Adrenal gland (tissue), 19 donors: ENCODE measurements at places on chromosomes 3 and 15. TPM values are rescaled to one million over a fixed set of nuclear protein-coding genes. Genes with fewer than 3 reads are reported as not detected.

The LNP1 gene
- 6.5 TPM for total RNA-seq

The AQP9 gene
- 2.8 TPM for total RNA-seq

The NUP210 gene
- 8.5 TPM for total RNA-seq

The GOLGA6L7 gene
- not detected for total RNA-seq

The TJP1 gene
- total RNA-seq = 50.9 TPM

The GOLGA8S gene
- 0.22 TPM for total RNA-seq

The HACD2 gene
- total RNA-seq = 9.8 TPM

The SEMA7A gene
- total RNA-seq = 6.6 TPM

The VPS13C gene
- total RNA-seq = 114 TPM

The SCN10A gene
- not detected for total RNA-seq

The HCN4 gene
- 0.06 TPM for total RNA-seq

The SLC25A20 gene
- total RNA-seq = 55.6 TPM

The PHLDB2 gene
- total RNA-seq = 12.5 TPM

The SLC6A6 gene
- total RNA-seq = 85.8 TPM

The KBTBD8 gene
- total RNA-seq = 0.41 TPM

The PLAAT1 gene
- 5.4 TPM for total RNA-seq

The C3orf85 gene
- total RNA-seq = not detected

The CCNB2 gene
- 1.6 TPM for total RNA-seq

The SCAANT1 gene
- 1.3 TPM for total RNA-seq

The CDHR4 gene
- 0.23 TPM for total RNA-seq

The ST8SIA2 gene
- total RNA-seq = not detected

The KBTBD12 gene
- total RNA-seq = 0.14 TPM

The PRR20G gene
- not detected for total RNA-seq

The SGO1 gene
- 0.51 TPM for total RNA-seq

The SCAPER gene
- 19.8 TPM for total RNA-seq

The GOLGA8M gene
- total RNA-seq = not detected

The SAMMSON gene
- not detected for total RNA-seq

The SCG5 gene
- total RNA-seq = 35.6 TPM

The TUSC7 gene
- not detected for total RNA-seq

The RYR3 gene
- total RNA-seq = 1.7 TPM

The SMCO1 gene
- not detected for total RNA-seq

The BDH1 gene
- 7.2 TPM for total RNA-seq

The TMEM40 gene
- total RNA-seq = not detected

The FBXO40 gene
- total RNA-seq = not detected

The TTC23 gene
- total RNA-seq = 11.1 TPM

The SLC28A1 gene
- total RNA-seq = not detected

The ITIH3 gene
- total RNA-seq = 1.3 TPM

The HPS3 gene
- 23.0 TPM for total RNA-seq

The ISLR gene
- 63.4 TPM for total RNA-seq
